ENCODE measurements at places on chromosomes 6 and 20.

DNA sequence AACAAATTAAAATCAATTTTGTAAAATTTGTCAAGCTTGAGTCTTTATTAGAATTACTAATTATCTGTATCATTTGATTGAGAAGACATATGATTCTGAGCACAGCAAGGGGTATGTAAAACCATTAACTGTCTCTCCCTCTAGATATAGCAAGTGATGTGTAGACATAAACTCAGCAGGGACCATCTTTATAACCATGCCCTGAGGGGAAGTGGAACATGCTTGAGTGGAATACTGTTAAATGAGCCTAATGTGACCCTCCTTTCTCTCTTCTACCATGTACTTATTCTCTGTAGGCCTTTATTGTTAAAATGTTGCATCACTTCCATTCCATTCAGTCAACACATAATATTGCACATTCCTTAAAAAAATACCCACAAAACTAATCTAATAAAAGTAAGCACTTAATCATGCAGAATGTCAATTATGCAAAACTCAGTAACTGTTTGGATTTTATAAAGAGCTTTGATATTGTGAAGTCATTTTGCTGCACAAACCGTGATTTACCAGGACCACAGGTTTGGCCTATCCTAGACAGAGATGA is 896.6 kb upstream of the MANEA start:
- no peak for DNase-seq

DNA sequence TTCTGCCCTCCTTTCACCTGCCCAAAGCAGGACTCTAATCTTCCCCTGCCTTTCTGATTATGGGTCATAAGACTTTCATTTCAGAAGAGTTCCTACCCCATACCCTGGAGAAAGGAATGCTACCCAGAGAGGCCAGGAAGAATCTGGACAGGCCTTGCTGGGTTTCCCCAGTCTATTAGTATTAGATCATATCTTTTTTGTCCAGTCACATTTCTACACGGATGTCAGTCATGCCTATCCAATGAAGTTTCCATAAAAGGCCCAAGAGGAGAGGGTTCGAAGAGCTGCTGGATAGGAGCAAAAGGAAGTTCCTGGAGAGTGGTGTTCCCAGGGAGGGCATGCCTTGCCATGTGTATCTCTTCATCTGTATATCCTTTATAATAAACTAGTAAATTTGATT is 3.2 kb downstream of the POLH start:
- no peak for DNase-seq

- no peak for DNase-seq
Measured at GRCh38 chr6:166750108-166750793, 123.2 kb upstream of the RPS6KA2 start.

DNA sequence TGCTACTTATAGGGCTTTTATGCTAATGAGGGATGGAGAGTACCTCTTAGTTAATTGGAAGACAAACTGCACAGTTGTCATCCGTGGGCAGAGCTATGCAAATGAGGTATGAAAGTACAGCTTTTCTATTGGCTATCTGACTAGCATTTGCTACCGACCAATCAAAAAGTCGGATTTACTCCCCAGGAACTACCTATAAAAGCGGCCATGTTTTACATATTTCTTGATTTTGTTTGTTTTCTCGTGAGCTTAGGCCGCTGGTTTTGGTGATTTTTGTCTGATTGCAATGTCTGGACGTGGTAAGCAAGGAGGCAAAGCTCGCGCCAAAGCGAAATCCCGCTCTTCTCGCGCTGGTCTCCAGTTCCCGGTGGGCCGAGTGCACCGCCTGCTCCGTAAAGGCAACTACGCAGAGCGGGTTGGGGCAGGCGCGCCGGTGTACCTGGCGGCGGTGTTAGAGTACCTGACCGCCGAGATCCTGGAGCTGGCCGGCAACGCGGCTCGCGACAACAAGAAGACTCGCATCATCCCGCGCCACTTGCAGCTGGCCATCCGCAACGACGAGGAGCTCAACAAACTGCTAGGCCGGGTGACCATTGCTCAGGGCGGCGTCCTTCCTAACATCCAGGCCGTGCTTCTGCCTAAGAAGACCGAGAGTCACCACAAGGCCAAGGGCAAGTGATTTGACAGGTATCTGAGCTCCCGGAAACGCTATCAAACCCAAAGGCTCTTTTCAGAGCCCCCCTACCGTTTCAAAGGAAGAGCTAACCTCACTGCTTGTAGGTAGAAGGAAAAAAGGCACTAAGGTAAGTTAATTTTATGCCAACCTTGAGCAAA is 36.9 kb downstream of the HFE start:
- peak; percentile 58 for DNase-seq

GRCh38 chr6:100657678-100658330 is 193.1 kb upstream of the SIM1 start:
- DNase-seq = no peak

GRCh38 chr6:141452354-141452686 is 680.4 kb upstream of the GJE1 start:
- DNase-seq = no peak

DNA sequence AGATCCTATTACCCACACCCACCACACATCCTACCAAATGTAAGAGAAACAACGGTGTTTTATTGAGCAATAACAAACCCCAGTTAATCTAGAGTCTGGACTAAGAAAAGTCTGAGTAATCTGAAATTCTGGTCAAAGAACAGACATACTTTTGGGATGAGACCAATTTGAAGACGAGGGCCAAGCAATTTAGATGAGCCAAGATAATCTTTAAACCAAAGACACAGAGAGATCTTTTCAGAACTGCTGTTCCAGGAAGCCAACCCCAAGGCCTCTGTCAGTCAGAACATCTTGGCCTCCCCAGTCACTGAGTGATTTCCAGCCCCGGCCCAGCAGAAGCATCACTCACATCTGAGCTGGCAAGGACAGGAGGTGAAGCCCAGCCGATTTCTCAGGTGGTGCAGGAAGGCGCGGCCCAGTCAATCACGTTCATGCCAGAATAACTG is 118.5 kb upstream of the SYNDIG1 start:
- no peak for DNase-seq

GRCh38 chr6:143612186-143612585 is 65.6 kb upstream of the PHACTR2 start:
- no peak for DNase-seq

DNA sequence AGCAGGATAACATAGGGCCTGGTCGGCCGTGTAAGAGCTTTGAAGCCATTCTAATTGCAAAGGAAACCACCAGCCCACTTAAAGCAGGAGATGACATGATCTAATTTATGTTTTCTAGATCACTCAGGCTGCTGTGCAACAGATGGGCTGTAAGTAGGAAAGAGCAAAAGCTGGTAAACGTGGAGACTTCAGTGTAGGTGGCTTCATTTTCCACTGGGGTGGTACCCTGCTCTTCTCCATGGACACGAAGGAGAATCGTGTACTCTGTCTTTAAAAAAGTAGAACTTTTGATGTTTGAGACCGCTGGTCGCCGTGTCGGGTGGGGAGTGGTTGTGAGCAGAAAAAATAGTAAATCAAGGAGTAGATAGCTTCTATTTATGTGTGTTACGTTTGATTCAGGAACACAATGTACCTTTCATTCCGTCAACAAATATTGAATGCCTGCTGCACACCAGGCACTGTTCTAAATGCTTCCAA is 6.4 kb downstream of the CASS4 start:
- no peak for DNase-seq

DNA sequence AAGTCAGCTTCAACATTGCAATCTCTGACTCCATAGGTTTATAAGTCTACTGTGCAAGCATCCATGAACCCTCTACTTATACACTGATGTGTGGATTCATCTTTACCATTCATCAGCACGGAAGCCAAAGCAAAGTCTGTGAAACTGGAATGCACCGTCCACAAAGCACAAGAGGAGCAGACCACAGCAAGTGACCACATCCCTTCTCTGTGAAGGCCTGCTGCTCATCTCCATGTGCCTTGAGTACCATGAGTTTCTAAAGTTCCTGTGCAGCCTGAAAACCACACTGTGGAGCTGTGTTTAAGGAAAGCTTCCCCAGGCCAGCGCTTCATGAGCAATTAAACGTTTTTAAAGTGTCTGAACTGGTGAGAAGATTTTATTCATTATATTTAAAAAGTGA is 20.0 kb downstream of the GABRR1 start:
- no peak for DNase-seq

GRCh38 chr6:53986165-53986720 is 125.0 kb upstream of the MLIP start:
- no peak for DNase-seq

GRCh38 chr20:22080985-22081384 is 375.5 kb downstream of the PAX1 start:
- no peak for DNase-seq

DNA sequence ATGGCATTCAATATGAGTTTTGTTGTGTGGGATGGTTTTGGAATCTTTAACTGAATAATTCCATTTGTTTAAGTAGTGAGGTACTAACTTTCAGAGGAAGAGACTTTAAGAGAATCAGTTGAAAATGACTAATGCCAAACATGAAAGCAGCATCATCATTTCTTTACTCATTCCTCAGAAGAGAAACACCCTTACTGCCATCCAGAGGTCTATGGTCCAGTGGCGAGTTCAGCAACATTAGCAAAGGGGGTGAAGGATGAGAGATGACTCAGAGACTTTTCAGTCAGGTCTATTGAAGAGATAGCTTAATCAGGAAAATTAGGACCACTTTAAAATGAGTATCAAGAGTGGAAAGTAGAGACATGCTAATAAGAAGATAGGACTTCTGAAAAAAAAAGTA is 118.8 kb downstream of the COL19A1 start:
- DNase-seq = no peak

- DNase-seq = no peak
Measured at GRCh38 chr6:138795809-138796603, at the start of gene ECT2L. Gene ECT2L, plus strand, starts transcription at chr6:138796087. Its CDS starts 17,188 bp downstream, at chr6:138813275.

DNA sequence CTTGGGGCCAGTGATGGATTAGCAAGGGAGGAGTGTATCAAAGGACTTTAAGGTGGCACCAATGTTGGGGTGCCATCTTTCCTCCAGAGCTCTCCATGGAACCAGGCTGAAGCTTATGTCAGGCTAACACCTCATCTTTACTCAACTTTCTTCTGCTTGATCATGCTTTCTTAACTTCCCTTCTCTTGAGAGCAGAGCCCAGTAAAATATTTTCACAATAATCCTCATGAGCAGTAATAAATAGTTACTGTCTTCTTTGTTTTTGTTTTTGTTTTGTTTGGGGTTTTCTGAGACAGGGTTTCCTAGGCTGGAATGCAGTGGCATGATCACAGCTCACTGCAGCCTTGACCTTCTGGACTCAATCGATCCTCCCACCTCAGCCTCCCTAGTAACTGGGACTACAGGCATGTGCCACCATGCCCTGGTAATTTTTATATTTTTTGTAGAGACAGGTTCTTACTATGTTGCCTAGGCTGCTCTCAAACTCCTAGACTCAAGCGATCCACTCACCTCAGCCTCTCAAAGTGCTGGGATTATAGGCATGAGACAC is 127.9 kb upstream of the TOP1 start:
- DNase-seq = no peak

GRCh38 chr6:151493804-151494234 is at the start of gene CCDC170:
Gene CCDC170, plus strand, starts transcription at chr6:151494017. Its CDS starts 112 bp downstream, at chr6:151494129.
- no peak for DNase-seq

DNA sequence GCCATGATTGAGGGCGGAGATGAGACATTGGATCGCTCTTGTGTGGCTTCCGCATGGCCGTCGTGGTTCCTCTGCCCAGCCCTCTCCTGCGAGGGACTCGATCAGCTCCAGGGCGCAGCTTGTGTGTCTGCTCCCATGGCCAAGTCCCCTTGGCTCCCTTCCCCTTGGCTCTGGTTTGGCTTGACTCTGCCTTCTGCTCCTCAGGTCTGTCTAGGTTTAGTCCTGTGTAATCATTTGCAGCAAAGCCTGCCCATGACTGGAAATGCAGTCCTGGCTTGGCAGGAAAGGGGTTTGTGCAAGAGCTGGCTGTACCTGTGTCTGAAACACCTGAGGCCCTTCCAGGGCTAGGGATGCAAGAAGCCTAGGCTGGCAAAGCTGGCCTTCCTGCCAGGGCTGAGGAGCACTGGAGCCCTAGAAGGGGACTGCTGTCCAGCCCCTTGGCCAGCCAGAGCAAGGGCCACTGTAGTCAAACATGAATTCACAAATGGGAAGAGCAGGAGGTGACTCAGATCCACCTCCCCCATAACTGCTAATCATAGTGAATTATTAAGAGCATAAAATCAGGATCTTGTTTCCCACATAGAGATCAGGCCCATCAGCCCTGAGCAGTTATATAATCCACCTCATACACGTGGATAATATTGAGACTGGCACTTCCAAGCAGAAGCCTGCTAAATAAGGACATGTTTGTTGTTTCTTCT is 196.8 kb downstream of the FARS2 start:
- no peak for DNase-seq

- DNase-seq = no peak
Measured at GRCh38 chr20:56422824-56423189, 10.7 kb downstream of the CASS4 start.

DNA sequence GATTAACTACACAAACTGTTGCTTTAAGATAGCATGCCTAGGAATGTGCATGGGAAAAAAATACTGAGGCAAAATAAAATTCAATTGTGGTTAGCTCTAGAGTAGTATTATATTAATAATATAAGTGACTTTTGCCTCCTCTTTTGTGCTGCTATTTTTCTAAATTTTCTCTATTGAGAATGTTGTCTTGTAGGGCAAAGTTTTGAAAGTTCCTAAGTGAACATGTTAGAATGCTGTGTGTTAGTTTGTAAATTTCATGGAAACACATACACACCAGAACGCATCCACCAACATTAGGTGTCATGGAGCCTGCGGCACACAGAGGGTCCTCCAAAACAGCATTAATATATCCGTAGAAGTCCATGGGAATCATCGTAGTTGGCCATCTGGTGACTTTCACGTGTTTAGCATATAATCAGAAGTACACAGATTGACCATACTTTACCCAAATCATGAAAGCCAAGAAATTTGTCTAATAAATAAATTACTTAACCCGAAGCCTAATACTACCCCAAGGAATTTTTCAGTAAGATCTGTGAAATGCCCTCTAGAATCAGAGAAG is 25.6 kb downstream of the ARHGAP18 start:
- no peak for DNase-seq

DNA sequence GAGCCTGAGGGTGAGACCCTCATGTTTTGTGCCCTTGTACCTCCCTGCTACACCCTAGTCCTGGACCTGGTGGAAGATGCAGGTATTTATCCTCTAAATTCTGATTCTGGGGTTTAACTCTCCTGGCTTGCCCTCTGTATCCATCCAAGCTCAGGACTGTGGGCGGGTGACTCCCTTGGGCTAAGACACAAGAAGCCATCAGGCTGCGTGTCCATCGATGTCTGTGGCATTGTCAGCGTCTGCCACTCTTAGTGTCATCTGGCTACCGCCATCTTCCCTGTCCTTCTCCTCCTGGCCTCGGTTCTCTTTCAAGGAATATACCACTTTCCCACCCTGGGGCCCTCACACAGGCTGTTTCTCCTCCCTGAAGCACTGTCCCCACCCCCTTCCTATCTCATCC is 28.9 kb upstream of the BLCAP start:
- no peak for DNase-seq

- DNase-seq = no peak
Measured at GRCh38 chr6:45548657-45549515, 171.2 kb upstream of the SUPT3H start.

DNA sequence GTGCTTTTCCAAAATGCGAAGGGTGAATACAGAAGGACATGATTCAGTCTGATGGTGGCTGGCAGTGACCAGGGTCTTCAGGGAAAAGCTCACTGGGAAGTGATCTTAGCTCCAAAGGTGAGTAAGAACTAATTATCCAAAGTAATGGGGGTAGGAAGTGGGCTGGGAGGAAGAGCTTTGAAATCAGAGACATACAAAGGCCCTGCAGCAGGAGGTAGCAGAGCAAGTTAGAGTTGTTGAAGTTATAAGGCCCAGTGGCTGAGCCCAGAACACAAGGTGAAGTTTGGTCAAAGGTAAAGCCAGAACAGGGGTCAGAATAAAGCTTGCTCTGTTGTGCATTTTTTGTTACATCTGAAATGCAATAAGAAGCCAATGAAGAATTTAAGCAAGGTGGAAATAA is 81.2 kb downstream of the PLCB1 start:
- DNase-seq = no peak

- DNase-seq = no peak
Measured at GRCh38 chr6:87736809-87737540, 34.9 kb upstream of the AKIRIN2 start.
